ENCODE measurements at places on chromosomes 3 and 15.

GRCh38 chr3:45153658-45154437, 7.7 kb upstream of the CDCP1 start:
- DNase-seq, result no peak

DNA sequence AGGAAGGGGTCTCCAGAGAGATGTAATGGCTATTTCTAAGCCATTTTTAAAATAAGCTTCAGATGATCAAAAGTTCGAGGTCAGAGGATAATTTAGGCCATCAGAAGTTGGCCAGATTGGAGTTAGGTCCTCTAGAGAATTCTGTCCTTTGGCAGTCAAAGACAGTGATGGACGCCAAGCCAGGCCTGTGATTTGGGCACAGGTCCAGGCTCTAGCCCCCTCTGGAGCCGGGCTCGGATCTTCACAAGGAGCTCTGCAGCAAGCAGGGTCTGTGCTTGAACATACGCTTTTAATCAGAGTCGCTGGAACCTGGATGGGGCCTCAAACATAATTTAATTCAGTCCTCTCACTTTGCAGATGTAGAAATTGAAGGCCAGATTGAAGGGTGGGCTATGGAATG, 151.4 kb upstream of the BCL6 start:
- DNase-seq, result no peak

GRCh38 chr3:102660653-102661052, 225.8 kb downstream of the ZPLD1 start:
- DNase-seq, result no peak

DNA sequence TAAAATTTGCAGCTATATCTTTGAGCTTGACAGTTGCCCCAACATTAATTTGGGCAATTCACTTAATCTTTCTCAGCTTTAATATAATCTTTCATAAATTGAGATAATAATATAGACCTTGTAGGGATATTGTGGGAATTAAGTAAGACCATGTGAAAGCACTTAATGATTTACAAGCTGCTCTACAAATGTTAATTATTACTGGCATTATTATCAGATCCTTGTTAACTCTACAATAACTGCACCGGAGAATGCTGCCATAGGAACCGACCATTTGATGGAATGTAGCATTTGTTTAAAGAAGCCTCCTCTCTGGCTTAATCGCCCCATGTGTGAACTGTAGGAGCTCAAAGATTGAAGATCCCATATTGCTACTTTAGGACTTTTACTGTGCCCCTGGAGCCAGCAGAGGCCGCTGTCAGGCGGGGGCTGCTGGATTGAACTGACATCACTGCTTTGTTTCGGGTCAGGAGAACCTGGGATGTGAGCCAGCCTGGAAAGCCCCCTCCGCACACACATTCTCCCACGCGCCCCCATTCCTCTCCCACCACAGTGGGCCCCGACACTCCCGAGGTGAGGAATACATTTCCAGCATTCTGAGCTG, 154.2 kb upstream of the TNIK start:
- DNase-seq, result no peak

DNA sequence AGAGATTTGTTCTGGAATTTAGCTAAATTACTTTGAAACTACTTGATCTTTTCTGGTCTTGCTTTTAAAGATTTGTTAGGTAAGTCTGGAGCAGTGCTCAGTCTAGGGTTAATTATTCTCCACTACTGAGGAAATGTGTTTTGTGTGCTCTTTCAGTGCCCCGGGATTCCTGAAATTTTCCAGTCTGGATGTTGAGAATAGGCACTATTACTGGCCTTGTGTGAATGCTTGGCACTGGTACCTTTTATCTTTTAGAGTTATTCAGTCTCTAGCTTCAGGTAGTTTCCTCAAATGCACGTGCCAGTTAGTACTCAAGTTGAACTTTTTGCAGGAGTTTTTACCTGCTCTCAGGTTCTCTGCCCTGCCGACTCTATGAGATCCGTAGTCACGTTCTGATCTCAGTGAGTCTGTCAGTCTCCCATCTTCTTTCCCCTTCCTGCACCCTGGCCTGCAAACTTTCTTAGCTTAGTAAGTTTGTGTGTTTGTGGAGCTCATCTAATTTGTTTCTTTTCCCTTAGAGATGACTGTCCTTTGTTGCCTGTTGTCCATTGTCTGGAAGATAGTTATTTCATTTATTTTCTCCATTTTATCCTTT, 39.5 kb downstream of the TCF12 start:
- no peak for DNase-seq

DNA sequence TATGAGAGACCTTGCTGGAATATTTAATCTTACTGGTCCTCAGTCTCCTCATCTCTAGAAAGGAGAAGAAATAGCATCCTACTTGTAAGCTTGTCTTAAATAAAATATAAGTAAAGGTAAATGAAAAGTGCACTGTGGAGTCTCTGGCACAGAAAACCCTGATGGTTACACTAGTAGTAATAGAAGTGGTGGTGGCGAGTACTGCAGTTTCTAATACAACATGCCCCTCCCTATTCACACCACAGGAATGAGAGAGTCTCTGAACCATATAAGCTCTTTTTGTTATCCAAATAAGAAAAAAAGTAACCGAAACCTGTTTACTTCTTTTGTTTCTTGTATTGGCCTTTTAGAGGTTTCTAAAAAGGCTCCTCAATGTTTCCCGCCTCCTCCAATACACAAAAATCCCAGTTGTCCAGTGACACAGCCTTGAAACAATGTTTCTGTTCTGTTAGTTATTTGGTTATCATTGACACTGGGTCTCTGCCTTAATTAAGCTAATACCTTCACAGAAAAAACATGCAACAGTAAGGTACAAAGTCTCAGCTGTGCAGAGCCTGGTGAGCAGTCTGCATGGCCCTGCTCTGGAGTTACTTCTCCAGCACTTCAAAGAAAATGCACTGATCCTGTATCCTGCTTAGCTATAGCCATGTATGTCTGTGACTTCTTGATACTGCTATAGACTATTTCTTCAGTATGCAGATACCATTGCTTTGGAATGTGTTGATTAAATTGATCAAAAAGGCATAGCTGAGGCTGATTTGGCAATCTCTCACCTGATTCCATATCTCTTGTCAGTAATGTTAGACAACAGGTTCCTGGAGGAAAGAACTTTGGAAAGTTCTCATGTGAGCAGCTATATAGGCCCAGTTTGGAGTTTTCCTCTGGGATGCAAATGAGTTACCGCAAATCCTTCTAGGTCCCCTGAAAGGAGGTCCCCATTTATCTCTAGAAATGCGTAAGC, 315.6 kb upstream of the IL12A start:
- no peak for DNase-seq

DNA sequence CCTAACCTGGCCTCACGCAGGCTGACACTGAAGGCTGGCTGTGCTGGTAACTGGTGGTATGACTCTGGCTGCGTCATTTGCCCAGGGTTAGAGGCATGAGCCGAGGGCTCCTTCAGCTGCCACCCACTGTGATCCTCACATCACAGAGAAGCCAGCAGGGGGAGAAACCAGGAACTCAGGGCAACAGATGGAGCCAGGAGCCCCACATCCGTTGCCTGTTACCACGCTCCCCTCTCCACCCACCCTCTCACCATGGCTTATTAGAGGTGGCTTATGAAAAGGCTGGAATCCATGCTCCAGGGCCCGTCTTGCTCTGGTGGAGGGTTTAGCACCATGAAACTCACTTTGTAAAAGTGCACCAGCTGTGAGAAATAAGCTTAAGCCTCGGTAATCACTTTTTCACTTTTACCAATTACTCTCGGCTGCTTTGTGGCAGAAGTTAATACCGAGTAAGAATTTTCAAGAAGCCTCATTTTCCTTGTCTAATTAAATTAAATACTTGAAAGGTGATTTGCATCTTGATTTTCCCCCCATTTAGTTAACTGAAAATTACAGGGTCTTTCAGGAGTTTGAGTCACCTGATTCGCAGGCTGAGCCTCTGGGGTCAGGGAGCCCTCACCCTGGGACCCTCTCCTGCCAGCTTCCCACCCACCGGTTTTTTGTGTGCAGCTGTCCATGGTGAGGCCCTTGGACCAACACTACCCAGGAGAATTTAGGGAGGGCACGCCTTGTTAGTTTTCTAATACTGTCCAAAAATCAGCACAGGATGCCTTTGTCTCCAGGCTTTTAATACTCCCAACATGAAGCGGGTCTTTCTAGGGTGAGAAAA, 60.9 kb downstream of the ASB7 start:
- DNase-seq, result no peak

GRCh38 chr15:52291204-52291603, 4.4 kb downstream of the MYO5C start:
- no peak for DNase-seq

- DNase-seq, result no peak
Observed at GRCh38 chr3:71309886-71310285, 273.6 kb downstream of the FOXP1 start.

DNA sequence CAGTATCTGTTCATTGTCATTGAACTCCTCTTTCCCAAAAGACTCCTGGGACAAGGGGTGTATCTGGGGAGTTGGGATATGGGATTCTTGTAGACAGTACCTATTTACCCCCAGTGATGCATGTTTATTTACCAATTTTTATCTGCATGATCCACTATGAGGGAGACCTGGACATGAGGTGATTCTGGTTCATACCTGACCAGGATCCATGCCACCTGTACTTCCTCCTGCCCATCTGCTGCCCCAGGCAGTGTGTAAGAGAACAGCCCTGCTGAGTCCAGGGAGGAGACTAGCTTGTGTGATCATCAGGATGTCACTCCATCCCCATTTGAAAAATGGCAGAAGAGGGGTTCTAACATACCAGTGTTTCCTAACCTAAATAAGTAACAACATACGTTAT, 3.1 kb upstream of the TPRG1 start:
- DNase-seq, result no peak

- DNase-seq, result no peak
Observed at GRCh38 chr3:10855083-10855870, 39.2 kb downstream of the SLC6A11 start.

- no peak for DNase-seq
Observed at GRCh38 chr3:150737874-150738679, 24.9 kb downstream of the SIAH2 start.

DNA sequence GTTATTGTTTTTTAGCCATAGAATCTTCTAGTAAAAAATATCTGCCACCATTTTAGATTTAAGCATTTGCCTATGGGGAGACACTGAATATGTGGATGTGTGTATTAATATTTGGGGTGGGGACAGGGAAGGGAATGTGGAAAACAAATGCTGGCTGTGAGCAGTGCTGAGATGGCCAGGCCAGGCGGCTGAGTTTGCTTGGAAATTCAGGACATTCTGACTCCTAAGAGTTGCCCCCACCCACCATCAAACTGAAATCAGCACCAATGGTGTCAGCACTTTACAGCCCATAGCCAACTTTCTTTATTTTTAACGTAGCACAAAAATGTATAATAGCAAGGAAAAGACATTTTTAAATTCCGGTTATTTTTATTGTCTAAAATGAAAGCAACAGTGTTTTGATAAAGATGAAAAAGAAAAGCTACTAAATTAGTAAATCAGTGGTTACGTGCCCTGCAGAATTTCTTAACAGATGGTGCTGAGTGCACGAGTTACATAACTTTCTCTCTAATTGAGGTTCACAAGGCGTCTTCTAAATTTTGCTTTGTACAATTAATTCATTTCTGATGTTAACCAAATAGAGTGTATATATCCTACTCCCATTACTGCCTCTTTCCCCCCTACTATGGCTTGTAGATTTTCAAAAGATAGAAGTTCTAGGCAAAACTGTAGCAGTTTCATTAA, 34.0 kb downstream of the B3GALNT1 start:
- DNase-seq, result no peak

DNA sequence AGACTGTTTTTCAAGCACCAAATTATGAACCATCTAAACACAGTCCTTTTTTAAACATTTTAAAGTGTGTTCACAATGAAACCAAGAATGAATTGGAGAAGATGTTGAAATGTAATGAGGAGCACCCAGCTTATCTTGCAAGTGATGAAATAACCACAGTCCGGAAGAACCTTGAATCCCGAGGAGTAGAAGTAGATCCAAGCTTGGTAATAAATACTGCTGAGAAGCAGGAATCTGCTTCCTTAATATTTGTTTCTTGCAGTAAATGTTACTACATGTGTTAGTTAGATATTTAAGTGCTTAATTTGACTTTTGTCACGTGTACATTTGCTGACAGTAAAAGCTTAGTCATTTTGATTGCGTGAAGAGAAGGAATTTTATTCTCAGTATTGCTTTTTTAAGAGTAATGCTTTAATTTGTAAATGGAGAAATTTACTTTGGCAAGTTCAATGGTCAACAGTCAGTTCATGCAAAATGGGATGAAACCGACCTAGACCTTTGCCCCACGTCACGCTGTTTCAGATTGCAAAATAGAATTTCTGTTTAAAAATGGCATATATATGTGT, 69.8 kb downstream of the OPA1 start:
- DNase-seq, result no peak

DNA sequence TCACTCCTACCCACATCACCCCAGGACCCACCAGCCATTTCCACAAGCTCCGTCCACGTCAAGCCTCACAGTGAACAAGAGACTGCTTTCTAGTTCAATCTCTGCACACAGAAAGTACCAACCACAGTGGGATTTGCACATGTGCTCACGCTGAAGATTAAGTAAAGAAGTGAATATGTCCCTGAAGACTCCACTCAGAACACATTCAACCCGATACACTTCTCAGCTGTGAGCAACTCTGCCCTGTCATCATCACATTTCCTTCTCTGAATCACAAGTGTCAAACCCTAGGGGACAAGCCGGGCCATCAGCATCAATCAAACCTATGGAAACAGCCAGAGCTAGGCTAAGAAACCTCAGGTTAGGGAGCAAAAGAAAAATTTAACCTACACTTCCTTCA, 1.9 kb downstream of the STIMATE start:
- no peak for DNase-seq

DNA sequence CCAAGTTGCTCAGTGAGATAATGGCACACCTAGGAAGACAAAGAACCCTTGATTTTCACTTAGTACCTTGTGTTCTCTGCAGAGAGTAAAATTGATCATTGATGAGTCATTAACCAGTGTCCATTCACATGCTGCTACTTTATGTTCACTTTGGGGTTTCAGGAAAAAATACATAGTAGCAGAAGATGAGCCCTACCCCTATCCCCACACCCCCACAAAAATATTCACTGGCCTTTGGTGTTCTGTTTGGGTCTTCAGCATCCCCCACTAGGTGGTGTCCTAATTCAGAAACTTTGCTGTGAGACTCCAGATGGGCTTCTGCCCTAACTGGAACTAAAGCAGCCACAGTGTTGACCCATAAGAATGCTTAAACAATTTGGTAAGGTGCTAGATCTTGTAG, 178.8 kb downstream of the KLHL25 start:
- DNase-seq, result no peak

DNA sequence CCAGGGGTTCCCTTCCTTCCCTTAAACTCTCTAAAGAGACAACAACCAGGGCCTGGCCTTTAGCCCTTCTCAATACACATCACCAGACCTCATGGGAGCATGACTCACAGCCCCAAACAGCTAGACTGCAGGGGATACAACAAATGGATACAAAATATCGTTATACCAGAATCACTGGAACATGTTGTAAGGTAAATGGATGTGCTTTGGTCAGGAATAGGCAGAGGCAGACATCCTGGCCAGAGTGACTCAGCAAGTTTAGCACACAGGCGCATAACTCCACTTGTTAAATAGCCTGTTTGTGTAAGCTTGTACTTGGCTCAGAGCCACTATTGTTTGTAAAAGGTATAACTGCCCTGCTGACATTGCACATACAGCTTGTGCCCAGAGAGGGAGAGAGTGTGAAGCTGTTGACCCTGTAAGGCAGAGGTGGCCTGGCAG, 18.3 kb downstream of the TMED3 start:
- no peak for DNase-seq
